Heart right ventricle (tissue), 16 donors: ENCODE measurements at places on chromosomes 6 and 20. TPM values are rescaled to one million over a fixed set of nuclear protein-coding genes. Genes with fewer than 3 reads are reported as not detected.

RBBP8NL gene
- total RNA-seq = not detected

GRCh38 chr6:157059781-157060180 lies 263.5 kb downstream of the TMEM242 start:
- peaks cover 37% of the 10 kb centered on the region for H3K4me1 ChIP-seq
- no peak overlapping the region for H3K27ac ChIP-seq
- no peaks in the 10 kb centered on the region for H3K36me3 ChIP-seq
- H3K27me3 ChIP-seq = no peaks in the 10 kb centered on the region

PREX1 gene
- 8.6 TPM for total RNA-seq

DNA sequence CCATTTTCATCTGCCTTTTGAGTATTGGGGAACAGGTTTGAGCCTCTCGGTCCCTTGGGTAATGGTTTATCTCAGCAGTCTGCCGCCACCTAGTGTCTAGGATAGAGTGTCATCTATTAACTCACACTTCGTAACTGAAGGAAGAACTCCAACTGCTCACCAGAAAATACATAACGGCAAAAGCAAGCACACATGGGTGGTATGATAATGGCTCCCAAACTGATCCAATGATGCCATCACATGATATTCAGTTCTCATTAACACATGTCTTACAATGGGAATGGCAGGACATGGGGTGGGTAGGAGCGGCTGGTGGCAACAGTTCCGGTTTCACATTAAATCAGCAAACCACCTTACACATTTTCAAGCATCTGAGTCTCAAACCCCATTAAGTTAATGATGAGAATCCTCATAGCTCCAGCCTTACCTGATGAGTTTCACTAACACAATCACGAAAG lies 110.7 kb upstream of the PHACTR1 start:
- no peak overlapping the region for H3K27ac ChIP-seq
- H3K27me3 ChIP-seq = no peaks in the 10 kb centered on the region
- no peak overlapping the region for H3K4me3 ChIP-seq
- no peaks in the 10 kb centered on the region for H3K4me1 ChIP-seq

DNA sequence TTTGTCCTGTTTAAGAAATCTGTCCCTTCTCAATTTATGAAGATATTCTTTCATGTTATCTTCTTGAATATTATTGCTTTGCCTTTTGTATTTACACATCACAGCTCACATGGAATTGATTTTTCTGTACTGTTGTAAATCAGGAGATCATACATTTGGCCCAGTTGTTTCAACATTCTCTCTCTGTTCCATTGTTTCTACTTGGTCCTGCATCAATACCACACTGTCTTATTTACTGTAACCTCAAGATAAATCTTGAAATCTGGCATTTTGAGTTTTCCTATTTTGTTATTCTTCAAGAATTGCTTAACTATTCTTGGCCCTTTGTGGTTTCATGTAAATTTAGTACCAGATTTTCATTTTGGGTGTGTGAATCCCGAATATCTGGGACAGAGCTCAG lies 121.7 kb upstream of the CCN2 start:
- H3K4me3 ChIP-seq = no peak overlapping the region
- H3K27me3 ChIP-seq = no peaks in the 10 kb centered on the region
- H3K36me3 ChIP-seq = no peaks in the 10 kb centered on the region
- DNase-seq = no peak
- no peak overlapping the region for H3K27ac ChIP-seq

CD40 gene
- total RNA-seq = 8.0 TPM

EMILIN3 gene
- 1.7 TPM for total RNA-seq

NKX2-2 gene
- not detected for total RNA-seq

APOM gene
- total RNA-seq = 2.8 TPM

- H3K4me3 ChIP-seq = no peak overlapping the region
- H3K4me1 ChIP-seq = peaks cover 29% of the 10 kb centered on the region
- DNase-seq = peak; percentile 28
- H3K27me3 ChIP-seq = peaks cover 2% of the 10 kb centered on the region
- H3K36me3 ChIP-seq = no peaks in the 10 kb centered on the region
Observed at GRCh38 chr20:64216036-64216435, 39.5 kb upstream of the PCMTD2 start.
